SHP77 (cell line): ENCODE measurements at places on chromosomes 7 and 10.

DNA sequence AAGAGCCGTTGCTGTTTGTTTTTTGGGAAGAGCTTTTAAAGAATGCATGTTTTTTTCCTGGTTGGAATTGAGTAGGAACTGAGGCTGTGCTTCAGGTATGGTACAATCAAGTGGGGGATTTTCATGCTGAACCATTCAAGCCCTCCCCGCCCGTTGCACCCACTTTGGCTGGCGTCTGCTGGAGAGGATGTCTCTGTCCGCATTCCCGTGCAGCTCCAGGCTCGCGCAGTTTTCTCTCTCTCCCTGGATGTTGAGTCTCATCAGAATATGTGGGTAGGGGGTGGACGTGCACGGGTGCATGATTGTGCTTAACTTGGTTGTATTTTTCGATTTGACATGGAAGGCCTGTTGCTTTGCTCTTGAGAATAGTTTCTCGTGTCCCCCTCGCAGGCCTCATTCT, 31.6 kb downstream of the PFKFB3 start:
- no peak for DNase-seq

DNA sequence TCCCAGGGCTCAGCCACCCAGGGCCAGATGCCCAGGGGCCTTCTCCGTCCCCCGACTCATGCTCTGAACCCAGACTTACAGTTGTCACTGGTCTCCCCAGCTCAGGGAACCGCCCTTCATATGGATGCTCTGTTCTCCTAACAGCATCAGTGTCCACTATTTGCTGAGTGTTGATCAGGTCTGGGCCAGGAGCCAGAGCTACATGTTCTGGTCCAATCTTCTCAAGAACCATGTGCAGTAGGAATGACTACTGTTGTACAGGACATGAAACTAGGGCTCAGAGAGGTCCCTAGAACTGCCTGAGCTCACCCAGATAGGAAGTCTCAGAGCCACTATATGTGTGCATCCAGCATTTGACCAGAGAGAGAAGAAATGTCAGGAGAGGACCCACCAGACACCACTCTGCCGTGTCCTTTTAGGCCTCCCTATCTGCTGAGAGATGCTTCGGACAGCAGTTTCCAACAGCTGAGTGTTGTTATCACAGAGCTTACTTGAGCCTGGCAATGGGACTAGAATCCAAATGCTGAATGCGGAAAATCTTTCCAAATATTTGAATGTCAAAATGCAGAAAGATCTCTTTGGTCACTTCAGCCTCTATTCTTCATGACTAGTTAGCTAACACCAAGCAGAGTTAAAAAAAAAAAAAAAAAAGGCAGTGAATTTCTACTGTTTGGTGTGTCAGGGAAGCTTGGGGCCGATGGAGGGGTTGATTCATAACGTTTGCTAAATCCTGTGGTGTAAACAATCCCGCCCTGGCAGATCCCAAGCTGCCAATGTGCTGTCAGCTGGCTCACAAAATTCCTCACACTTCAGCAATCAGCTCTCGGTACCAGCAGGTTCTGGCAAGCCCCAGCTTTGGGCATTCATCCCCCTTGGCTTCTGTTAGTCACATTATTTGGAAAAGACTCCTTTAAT, 246.1 kb downstream of the TNS3 start:
- DNase-seq, result no peak

GRCh38 chr10:24642921-24643678, 80.6 kb downstream of the ARHGAP21 start:
- DNase-seq, result peak; percentile 66

GRCh38 chr7:151851782-151852181, 25.1 kb downstream of the PRKAG2 start:
- DNase-seq, result no peak

- DNase-seq, result no peak
Measured at GRCh38 chr7:4730971-4731370, 44.5 kb upstream of the AP5Z1 start.

DNA sequence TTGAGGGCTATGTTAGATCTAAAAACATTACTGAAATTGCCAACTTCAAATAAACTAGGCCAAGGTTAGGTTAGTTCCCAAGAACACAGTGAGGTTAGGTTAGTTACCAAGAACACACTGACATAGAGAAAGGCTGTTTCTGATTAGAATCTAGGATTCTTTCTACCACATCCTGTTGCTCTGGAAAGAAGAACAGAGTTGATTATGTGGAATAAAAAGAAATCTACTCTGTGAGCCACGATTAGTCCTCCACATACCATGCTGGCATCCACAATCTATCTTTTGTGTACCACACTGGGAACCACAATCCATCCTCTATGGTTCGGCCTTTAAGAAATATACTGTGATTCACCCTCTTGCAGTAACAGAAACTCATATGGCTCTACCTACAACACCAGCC, 91.4 kb downstream of the LRRTM3 start:
- DNase-seq, result no peak

DNA sequence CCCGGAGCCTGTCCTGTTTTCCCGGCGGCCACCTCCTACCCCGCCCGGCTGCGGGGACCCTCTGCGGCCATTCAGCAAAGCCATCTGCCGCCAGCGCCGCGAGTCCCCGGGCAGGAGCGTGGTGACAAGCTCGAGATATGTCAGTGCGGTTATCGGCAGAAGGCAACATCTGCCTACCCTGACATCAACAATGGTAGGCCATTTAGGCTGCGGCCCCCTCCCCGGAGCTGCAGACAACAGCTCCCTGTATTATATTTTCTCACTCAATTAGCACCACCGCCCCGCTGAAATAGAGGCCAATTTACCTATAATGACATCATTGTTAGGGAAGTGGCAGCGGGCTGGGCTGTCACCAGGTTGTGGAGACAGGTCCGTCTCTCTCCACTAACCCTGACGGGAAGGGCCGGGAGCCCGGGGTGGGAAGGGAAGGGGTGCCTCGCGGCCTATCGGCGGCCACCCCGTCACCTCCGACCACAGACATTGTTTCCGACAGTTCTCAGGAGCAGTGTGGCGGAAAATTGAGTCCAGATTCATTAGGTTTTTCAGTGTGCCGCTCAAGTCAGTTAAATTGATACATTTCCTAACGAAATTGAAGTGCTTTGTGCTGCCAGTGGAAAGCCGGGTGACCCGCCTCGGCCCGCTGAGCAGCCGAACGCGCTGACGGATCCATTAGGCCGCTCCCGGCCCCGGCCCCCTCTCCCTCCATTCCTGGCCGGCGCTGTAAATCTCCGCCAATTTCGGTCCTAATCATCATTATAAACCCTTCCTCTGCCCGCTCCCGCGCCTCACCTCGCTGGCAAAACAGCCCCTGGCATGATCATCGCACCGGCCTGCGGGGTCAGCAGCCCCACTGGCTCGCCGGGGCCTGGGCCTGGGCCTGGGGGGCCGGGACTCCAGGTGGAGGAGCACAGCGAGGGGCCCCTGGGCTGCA, 43.0 kb downstream of the UNCX start:
- no peak for DNase-seq

- DNase-seq, result no peak
Measured at GRCh38 chr7:111400088-111400487, 162.2 kb downstream of the IMMP2L start.

GRCh38 chr7:153521370-153521769, 530.8 kb upstream of the DPP6 start:
- no peak for DNase-seq

- DNase-seq, result no peak
Measured at GRCh38 chr7:137950263-137950621, 51.6 kb downstream of the CREB3L2 start.

DNA sequence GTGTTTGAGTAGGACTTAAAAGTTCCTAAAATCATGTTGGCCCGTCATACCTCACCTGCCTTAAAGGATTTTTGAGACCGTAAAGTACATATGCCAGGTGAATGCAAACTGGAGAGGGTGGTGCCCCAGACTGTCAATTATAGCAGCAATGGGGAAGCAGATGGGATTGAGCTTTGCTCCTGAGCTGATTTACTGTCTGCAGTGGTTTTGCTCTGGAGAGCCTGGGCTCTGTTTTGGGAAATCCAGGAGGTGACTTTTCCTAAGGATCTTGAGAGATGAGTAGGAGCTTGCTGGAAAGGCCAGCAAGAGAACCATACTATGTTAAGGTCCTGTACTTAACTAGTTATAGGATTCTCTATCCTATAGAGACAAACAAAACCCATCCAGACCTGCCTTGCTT, 43.0 kb downstream of the COL13A1 start:
- no peak for DNase-seq

GRCh38 chr7:116510795-116511194, 11.3 kb downstream of the CAV2 start:
- DNase-seq, result no peak

DNA sequence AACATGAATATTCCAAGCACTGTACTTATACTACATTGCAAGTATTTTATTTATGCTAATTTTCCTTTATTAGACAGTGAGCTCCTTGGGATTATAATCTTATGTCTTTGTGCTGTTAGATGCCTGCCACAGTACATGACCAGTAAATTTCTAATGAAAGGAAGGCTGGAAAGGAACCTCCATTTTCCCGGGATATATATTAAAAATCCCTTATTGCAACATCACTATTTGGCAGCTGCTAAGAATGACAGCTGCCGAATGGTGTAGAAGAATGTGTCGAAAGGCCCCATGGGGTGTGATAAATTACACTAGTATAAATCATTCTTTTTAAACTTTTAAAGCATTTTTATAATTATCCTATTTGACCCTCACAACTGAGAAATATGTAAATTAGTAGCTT, 59.1 kb downstream of the TFAM start:
- DNase-seq, result no peak

DNA sequence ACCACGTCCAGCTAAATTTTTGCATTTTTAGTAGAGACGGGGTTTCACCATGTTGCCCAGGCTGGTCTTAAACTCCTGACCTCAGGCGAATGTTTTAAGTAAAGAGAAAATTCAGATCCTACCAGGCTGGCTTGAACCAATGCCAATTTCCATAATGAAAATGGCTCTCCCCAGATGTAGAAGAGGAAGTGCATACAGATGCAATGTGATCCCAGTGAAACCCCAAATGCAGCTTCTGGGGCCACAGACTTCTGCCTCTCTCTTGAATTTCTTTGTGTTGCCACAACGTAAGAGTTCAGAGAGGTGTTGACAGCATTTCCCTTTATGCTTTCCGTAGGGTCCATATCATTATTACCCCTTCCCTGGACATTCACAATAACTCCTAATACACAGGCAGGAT, 29.6 kb upstream of the GOT1 start:
- no peak for DNase-seq

GRCh38 chr10:58266826-58267712, 625 bp downstream of the IPMK start:
- no peak for DNase-seq

DNA sequence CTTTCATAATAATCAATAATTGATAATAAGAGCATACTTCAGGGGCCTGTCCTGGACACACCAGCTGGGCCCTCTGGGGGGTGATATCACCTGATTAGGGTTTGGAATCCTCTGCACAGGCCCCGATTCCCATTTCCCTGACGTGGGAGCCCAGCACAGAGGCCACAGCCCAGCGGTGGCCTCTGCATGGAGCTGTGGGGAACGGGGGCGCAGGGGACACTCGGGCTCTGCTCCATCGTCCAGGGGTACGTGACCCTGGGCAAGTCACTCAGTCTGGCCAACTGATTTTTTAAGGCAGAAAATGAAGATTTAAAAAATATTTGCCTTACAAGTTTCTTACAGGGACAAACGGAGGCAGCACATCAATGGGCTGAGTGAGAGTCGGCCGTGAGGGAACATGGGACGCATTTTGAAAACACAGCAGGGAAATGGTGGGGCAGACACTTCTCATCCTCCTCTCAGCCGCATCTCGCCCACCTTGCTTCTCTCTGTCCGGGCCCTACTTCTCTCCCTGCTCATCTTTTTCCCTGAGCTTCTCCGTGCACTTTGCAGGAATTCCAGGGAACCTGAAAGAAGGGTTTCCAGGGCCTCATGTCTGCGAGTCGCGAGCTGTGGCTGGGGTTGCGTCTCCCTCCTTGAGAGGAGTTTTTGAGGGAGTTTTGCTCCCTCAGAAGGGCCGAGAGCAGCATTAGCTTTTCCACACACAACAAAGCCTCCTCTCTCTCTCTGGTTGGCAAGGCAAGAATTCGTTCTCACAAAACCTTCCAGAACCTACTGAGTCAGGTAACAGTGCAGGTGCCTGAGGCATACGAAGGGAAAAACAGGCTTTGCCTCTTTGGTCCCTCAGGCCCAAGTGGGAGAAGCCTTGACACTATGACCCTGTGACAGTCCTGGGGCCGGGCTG, 312.0 kb downstream of the WDR37 start:
- no peak for DNase-seq

- no peak for DNase-seq
Measured at GRCh38 chr10:122265896-122266295, 5.2 kb upstream of the BTBD16 start.

GRCh38 chr7:94400022-94400421, 5.3 kb downstream of the COL1A2 start:
- no peak for DNase-seq

DNA sequence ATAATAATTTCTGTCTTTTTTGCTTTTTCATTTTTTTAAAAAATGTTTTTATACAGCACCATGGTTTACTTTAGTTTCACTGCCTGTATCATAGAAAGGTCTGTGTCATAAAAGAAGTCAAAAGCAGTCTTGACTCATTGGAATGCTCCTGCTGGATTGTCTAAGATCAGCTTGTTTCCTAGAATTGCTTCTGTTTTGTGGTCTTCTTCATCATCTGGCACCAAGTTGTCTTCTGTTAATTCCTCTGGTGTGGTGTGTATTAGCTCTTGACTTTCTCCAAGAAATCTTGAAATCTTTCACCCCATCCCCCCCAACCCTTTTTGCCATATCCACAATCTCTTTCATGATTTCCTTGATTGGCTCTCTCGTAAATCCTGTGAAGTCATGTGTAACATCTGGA, 250.3 kb upstream of the CXCL12 start:
- DNase-seq, result no peak

DNA sequence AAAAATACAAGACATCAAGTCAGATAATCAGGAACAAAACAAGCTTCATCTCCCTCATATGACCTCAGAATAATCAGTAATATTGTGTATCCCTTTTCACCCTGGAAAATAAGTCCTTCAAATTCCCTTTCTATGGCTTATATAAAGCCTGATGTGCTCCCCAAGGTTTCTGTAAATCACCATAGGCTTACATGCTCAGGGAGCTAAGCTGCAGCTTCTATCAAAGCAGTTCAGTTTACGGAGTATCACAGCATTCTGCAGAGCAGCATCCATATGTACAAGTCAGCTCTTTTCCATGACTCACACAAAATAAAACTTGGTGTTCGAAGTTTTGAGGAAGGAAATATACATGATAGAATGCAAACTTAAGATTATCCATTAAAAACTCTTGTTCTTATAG, 225.6 kb downstream of the LRRTM3 start:
- no peak for DNase-seq

- DNase-seq, result no peak
Measured at GRCh38 chr7:131896165-131896863, 339.9 kb upstream of the PODXL start.
